ENCODE measurements at places on chromosomes 6 and 20.

DNA sequence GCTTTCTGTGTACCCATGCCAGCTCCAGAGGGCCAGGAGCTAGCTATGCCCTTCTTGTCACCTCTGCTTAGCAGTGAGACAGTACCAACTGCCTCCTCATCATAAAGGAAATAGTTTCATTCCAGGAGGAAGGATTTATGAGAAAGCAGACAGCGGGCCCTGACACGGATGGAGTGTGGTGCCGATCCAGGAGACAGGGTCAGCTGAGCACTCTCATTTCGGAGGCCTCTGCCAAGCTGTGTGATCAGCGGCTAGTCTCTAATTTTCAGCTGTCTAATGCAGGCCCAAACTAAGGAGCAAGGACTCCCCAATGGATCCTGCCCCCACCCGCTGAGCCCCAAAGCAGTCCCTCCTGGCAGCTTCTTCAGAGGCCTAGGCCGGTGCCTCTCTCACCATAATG lies 103.1 kb downstream of the LRFN2 start:
- no peak for DNase-seq

GRCh38 chr6:72864799-72865198 lies 242.9 kb downstream of the KCNQ5 start:
- no peak for DNase-seq

- no peak for DNase-seq
These were observed 425.9 kb downstream of the HTR1B start for GRCh38 chr6:77037439-77037838.

GRCh38 chr6:13515912-13516311 lies 28.5 kb upstream of the GFOD1 start:
- no peak for DNase-seq

GRCh38 chr6:6368684-6369052 lies 48.2 kb upstream of the F13A1 start:
- no peak for DNase-seq

DNA sequence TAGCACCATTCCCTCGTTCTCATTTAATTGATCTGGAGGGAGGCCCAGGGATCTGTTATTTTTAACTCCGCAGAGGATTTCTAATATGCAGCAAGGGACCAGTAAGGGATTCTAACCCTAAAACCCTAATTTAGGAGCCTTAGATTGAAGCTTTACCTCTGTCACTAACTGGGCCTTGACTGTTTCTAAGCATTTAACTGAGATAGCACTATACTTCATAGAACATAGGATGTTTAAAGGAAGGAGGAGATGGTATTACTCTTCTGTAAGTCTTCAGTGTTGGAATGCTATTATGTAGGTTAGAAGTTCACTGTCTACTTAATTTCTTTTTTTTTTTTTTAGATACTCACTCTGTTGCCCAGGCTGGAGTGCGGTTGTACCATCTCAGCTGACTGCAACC lies 242.5 kb downstream of the ZFAND3 start:
- no peak for DNase-seq

DNA sequence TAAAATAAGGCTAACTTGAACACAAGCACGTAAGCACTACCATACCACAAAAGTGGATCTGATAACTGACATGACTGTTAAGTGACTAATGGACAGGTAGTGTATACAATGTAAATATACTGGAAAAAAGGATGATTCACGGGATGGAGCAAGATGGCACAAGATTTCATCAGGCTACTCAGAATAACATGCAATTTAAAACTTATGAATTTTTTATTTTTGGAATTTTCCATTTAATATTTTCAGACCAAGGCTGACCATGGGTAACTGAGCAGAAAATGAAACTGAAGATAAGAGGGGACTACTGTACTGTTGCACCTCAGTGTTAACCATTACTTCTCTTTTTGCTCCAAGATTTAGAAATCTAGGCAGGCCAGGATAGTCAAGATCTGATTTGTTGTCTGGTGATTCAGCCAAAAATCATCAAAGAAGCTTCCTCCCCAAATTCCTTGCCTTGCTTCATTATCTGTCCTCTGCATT lies 45.4 kb downstream of the TPBG start:
- DNase-seq, result no peak

- DNase-seq, result peak; percentile 21
These were observed 934 bp downstream of the KCNK5 start for GRCh38 chr6:39228111-39228971.

- DNase-seq, result no peak
These were observed 18.0 kb upstream of the MAP3K4 start for GRCh38 chr6:160973311-160974250.

DNA sequence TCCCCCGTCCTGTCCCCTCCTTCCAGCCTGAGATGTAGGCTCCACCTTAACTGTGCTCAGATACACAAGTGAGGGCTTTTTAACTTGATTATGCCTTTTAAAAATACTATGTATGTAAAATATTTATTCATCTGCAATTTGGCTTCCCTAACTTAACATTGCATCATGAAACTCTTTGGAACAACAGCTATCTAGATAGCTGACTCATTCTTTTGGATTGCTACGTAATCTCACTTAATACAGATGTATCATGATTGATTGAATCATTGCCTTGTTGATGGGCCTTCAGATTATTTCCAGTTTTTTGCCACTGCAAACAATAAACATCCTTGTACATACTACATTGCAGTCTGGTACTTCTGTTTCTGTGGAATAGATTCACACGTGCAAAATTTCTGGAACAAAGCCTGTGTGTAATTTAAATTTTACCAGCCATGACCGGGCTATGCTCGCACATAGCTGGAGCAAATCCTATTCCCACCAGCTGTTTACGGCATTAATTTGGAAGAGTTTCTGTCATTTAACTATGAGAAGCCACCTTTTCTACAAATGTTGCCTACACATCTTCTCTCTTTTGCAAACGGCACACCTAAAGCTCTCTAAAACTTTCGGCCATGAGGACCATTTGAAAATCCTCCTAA lies 6.5 kb downstream of the PRND start:
- no peak for DNase-seq

DNA sequence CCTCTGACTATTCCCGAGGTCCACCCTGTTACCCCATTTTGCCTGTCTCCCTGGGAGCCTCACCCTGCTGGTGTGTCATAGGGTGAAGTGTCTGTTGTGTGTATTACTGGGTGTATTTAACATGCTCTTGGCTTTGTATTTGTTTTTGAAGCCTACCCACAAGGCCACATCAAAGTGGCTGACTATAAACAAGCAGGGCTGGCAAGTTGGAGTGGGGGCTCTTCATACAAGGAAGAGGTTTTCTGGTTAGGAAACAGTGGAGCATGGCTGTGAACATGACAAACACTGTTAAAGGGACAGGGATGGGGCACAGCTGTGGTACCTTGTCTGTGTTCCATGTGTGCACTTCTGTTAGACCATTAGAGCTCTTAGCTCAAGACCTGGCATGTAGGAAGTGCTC lies 26.3 kb downstream of the HECA start:
- no peak for DNase-seq
